ENCODE measurements at places on chromosomes 5 and 9. TPM values are rescaled to one million over a fixed set of nuclear protein-coding genes. Genes with fewer than 3 reads are reported as not detected.

- no peak for DNase-seq
Observed at GRCh38 chr5:74409166-74409706, 231.3 kb downstream of the ENC1 start.

DNA sequence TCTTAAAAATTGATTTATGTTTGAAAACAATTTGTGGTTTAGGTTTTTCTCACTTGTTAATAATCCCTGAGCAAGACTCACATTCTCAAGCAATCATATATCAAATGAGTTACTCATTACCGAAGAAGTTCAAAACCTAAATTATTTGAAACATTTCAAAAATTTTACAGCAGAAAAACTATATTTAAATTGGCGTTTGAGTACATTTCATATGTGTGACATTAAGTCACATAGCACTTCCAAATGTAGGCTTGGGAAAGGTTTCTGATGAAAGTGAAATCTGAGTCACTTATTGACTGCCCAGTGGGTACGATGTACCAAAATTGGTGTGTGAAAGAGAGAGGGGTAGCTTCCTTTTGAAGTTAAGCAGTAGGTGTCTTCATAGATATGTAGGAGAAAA, 411.4 kb upstream of the SGCD start:
- no peak for DNase-seq

GRCh38 chr5:38431242-38431853, 125.1 kb downstream of the LIFR start:
- DNase-seq: no peak

ENG gene
- 47.5 TPM for total RNA-seq

SHROOM1 gene
- total RNA-seq: 13.4 TPM

HARS1 gene
- total RNA-seq: 103 TPM

F12 gene
- total RNA-seq: 3.6 TPM

IL7R gene
- total RNA-seq: 7.3 TPM

Data from LHCN-M2 (cell line).